ENCODE measurements at places on chromosomes 16 and 17.

DNA sequence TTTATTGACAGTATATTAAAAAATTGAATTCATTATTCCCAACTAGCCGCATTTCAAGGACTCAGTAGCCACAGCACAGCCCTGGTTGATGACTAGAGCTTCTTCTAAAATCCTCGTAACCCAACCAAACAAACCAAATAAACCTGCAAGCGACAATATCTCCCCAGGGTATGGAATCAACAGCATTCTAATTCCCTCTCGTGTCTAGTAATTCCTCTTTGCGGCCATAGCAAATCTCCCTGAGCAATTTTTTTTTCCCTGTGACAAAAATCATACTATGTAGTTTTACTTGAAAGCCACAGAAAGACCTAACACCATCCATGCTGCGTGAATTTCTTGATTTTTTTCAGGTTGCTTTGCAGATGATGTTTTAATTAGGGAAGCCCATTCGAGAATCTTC lies 143.4 kb upstream of the MYOCD start:
- DNase-seq, result no peak

GRCh38 chr16:22670551-22671041 lies 143.4 kb upstream of the HS3ST2 start:
- DNase-seq, result no peak

GRCh38 chr17:43616852-43617251 lies 44.9 kb downstream of the MEOX1 start:
- no peak for DNase-seq

DNA sequence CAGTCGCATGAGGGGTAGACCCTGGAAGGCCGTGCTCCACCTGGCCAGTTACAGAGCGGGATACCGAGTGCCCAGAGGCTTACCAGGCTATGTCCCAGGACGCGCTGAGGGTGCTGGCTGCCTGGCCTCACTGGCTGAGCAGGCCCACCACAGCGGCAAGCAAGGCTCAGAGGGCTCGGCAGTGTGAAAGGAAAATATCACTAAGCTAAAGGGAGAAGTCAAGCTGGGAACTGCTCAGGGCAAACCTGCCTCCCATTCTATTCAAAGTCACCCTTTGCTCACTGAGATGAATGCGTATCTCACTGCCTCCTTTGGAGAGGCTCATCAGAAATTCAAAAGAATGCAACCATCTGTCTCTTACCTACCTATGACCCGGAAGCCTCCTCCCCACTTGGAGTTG lies 37.4 kb downstream of the CCDC57 start:
- DNase-seq, result no peak

DNA sequence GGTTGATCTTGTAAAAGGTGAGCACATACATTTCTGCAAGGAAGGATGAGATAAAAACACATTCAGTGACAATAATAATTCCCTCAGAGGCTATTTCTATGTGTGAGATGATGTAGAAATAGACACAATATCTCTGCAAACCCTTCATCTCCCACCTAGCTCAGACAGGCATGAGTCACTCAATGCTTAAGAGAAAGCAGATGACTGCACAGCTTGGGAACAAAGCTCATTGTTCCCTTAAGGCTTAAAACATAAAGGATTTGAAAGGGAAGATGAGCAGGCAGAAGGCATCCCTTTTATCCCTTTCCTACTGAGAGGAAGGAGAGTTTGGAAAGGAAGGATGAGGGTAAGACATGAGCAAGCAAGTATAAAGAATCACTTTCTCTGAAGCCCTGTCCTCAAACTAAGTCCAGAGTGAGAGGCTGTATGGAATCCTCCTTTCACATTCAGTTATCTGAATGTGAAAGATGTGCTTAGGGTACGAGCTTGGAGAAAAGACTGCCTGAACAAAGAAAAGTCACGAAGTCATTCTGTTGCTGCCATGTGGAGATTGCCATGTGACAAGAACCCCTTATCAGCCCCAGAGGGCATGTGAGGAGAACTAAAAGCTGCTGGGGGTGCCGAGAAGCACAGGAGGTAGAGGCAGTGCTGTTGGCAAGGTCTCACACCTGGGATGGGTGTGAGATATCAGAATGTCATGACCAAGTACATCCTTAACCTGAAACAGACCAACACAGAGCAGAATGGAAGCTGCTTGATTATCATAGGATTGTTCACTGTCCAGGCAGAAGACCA lies 58.2 kb downstream of the CNTNAP4 start:
- peak; percentile 10 for DNase-seq

GRCh38 chr16:27319257-27319965 lies 5.6 kb downstream of the IL4R start:
- DNase-seq, result no peak

DNA sequence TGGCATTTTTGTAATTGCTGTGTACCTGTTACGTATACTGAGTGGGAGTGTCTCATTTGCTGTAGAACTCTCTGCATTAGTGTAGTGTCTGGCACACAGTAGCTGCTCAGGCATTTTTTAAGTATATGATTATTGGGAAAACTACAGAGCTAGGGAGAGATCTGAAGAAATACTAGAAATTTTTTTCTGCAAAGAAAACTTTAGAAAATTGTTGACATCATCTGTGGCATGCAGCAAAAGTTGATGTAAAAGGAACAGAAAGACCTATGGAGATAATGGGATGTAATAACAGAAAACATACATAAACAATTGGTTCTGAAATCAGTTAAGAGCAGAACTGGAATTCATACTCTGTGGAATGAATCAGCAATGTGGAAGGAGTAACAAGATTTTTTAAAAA lies 11.6 kb downstream of the CLTC start:
- no peak for DNase-seq

- no peak for DNase-seq
Measured at GRCh38 chr17:2266865-2267228, 36.7 kb downstream of the SMG6 start.

- DNase-seq, result no peak
Measured at GRCh38 chr17:48456589-48456988, 26.6 kb upstream of the SKAP1 start.

DNA sequence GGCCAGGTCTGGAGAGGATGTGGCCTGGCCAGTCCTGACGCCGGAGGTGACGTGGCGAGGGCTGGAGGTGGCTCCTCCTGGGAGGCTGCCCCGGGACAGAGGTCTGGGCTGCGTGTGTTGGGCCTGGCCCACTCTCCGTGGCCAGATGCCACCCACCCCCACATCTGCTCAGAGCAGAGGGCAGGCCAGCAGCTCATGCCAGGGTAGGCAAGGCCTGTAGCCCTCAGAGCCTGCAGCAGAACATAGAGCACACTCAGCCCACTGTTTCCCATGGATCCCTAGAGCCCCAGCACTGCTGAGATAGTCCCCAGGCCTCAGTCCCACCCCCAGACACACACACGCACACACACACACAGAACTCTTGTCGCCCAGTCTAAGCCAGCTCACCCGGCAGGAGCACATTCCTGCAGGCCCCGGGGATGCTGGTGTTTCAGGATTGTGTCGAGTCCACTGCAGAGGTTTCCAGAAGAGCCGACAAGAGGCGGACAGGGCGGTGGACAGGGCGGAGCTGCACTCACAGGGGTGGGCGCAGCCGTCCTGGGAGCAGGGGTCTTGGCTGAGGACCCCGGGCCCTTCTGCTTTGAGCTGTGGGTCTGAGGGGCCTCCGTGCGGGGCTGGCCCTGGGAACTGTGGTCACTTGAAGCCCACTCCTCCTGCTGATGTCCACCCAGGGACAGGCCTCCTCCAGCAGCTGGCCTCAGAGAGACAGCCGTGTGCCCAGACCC lies 33.4 kb downstream of the SOX8 start:
- DNase-seq, result no peak

GRCh38 chr16:66511602-66512271 lies 38.2 kb downstream of the TK2 start:
- peak; percentile 41 for DNase-seq

- no peak for DNase-seq
Measured at GRCh38 chr16:8776129-8776584, 21.3 kb downstream of the TMEM186 start.

- no peak for DNase-seq
Measured at GRCh38 chr17:33892717-33893591, 362.1 kb upstream of the CCL2 start.

DNA sequence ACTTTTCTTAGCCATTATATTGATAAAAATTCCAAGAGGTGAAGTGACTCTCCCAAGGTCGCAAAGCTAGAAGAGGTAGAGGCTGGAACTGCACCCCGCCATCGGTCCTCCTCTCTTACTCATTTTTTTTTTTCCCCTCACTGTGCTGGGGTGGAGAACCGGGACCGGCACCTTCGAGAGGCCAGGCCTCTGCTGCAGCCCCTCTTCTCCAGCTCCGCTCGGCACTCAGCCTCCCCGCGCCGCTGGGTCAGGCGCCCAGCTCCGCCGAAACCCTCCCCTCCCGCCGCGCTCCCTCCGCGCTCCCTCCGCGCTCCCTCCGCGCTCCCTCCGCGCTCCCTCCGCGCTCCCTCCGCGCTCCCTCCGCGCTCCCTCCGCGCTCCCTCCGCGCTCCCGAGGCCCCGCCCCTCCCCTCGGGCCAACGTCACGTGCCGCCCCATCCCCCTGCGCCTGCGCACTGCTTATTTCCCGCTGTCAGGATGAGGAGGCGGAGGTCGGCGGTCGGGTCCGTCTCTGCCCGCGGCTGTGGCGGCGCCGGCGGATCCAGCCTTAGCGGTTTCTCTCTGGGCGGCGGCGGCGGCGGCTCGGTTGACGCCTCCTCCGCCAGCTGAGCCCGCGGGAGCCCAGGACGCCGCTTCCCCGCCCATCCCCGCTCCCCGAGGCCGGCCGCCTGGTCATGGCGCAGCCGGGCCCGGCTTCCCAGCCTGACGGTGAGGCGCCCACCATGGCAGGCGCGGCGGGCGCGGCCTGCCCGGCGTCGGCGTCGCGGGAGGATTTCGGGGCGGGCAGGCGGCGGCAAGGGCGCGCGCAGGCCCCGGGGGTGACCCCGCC lies at the start of gene RABEP1:
Gene RABEP1, plus strand, starts transcription at position 471 of the 828 bp plus-strand sequence. Its CDS starts 203 bp downstream, at position 674.
- peak; percentile 78 for DNase-seq
